ENCODE measurements at places on chromosomes 12 and 14.
A peak's percentile ranks its signal among the peaks of the same experiment; 100 is the strongest.

- no peak for DNase-seq
These were observed 196.8 kb downstream of the SLC16A7 start for GRCh38 chr12:59792647-59793046.

DNA sequence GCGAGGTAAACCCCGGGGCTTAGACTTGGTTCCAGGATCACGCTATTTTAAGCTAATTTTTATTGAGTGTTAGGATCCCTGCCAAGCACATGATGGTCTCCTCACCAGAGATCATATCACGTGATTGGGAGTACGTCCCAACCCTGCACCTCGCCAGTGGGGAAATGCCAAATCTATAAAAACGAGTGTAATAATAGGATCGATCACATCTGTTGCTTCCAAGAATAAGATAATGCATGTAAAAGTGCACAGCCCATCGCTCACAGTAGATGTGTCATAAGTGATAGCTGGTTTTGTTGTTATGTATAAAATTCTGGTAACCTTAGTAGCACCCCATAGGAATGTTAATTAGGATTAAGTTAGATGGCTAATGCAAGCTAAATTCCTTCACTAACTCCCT is 581.0 kb upstream of the TMEM132C start:
- DNase-seq = no peak

DNA sequence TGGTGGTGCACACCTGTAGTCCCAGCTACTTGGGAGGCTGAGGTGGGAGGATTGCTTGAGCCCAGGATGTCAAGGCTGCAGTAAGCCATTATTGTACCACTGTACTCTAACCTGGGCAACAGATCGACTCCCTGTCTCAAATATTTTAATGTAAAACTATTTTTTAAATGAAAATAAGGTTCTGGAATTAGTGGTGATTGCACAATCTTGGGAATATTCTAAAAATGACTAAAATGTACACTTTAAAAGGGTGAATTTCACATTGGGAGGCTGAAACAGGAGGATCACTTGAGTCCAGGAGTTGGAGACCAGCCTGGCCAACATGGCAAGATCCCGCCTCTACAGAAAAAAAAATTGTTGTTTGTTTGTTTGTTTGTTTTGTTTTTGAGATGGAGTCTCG is 12.9 kb upstream of the TMBIM6 start:
- no peak for DNase-seq

DNA sequence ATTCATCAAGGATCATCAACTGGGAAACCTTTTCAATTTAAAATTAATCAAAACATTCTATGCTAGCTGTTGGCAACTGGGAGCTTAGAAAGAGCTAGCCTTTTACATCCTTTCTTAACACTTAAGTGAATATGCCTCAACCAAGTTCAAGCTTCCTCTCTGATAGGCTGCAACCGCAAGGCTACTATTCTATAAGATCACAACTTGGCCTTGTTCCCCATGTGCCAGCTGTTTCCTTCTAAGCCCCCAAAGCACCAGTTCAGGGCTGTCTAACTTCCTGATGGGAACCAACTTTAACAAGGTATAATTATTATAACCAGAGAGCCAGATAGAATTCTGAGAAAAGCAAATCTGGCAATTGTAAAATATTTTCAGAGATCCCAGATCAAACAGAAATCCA is 37.0 kb downstream of the KCNC2 start:
- DNase-seq = no peak

DNA sequence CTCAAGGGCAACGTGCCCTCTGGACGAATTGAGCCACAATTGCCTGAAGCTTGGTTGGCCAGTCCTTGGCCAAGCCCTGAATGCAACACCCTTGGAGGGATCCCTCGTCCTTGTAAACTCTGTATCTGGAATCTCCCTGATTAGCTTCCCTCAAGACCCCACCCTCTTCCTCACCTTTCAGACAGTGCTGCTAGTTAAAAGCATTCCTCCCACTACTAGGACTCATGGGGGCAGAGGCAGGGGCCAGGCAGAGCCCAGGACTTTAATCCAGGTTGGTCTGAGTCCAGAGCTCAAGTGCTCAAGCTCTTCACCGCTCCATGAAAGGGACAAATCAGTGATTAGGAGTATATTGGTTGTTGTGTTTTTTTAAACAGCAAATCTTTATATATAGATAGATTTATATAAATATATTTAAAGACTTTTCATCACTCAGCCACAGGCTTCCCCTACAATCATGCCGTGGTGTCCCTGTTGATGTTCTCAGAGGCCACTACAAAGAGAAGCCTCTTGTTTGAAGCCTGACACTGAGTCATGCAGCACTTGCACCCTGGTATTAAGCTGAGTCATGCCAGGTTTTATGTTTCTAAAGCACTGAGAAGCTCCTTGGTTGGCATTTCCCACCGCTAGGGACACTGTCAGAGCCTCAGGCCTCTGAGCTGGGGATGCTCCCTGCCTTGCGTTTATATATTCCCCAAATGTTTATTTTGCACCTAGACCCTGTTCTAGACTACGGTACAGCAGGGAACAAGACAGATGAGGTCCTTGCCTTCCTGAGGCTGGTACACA is 53.8 kb upstream of the GSC start:
- DNase-seq = no peak

- DNase-seq = no peak
These were observed 8.5 kb upstream of the SYNE3 start for GRCh38 chr14:95524706-95525512.

DNA sequence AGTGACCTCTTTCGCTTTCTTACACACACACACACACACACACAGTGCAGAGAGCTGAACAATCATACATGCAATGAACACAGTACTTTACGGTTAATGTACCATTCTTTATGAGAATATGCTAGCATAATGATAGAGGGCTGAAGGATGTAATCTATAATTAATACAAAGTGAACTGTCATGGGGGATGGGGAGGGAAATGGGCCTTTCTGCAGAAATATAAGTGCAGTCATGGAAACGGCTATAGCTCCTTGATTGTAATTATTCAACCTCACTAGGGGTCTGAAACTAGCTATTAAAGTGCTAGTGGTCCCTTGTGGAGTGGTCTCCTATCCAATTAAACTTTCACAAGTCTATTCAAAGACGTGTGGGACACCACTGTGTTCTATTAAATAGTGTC is 443.2 kb upstream of the FOXG1 start:
- DNase-seq = no peak

DNA sequence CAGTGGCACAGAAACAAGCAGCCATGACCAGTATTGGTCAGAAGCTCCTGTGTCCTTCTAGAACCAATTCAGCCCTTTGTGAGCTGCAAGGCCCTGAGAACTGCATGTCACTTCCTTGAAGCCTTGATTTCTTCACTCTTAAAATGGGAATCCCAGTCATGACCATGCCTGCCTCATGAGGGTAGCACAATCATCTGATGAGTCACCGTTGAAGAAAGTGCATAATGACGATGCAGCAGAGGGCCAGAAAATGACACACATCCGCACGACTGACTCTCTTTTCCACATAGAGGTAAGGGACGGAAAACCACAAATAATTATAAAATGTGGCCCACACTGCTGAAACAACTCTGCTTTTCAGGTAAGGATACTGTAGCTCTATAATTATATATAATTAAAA is 777.4 kb downstream of the BCL11B start:
- peak; percentile 14 for DNase-seq

GRCh38 chr12:32155041-32155440 is 48.4 kb downstream of the BICD1 start:
- no peak for DNase-seq

DNA sequence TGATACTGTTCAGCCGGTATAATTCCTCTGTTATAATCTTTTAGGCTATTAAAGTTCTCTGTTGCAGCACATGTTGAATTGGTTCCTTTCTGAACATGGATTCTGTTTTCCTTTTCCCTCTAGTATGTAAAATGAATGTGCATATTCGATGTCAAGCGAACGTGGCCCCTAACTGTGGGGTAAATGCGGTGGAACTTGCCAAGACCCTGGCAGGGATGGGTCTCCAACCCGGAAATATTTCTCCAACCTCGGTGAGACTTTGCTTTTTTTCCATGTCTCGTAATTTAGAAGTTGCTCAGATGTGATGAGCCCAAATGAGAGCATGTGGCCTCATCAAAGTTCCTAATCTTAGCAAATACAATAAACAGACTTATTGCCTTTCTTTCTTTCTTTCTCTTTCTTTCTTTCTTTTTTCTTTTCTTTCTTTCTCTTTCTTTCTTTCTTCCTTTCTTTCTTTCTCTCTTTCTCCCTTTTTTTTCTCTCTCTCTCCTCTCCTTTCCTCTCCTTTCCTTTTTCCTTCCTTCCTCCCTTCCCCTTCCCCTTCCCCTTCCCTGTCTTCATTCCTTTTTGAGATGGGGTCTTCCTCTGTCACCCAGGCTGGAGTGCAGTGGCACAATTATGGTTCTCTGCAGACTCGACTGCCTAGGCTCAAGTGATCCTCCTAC is 131.9 kb downstream of the PRKCH start:
- DNase-seq = no peak

DNA sequence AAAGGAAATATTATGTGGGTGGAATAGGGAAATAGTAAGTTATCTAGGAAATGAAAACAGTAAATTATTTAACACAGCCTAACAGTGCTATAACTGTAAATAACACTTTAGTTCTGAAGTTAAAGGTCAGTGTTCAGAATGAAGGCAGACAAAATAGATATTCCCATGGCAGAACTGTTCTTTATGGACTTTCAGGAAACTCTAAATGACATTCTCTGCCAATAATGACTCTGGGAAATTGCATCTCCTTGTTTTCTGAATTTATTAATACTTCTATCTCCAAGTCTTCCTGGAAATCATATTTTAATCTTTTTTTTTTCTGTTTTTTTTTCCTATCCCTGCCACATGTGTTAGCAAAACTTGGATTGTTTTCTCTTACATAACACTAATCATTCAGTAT is 101.4 kb downstream of the PDE3A start:
- no peak for DNase-seq

GRCh38 chr14:25351269-25351668 is 301.3 kb upstream of the STXBP6 start:
- DNase-seq = no peak

DNA sequence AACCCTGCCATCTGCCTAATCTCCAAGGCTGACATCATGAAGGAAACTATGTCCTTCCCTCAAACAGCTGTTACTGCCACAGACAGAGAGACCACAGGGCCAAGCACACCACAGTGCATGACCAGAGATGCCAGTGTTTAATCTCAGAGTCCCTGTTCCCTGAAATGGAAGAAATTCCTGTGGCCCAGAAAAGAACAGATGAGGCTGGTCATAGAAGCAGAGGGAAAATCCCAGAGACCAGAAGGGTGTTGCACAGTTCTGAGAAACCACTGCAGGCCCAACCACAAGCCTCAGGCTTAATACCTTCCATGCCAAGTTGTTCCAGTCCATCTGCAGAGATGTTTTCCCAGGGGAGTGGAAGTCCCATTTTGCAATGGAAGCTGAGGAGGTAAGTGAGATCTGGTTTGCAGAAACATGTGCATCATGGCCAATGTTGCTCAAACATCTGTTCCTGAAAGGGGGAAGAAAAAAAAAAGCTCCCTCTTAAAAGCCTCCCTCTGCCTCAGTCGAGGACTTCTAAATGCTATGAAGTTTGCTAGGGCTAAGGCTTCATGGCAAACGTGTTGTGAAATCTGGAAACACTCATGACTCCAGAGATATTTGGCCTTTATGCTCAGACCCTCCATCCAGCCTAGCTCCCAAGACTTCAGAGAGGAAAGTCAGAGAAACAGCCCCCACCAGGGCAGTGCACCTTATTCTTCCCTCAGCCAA is 98.6 kb downstream of the SCARB1 start:
- DNase-seq = no peak

- DNase-seq = no peak
These were observed 8.8 kb upstream of the DCP1B start for GRCh38 chr12:2013086-2013485.

DNA sequence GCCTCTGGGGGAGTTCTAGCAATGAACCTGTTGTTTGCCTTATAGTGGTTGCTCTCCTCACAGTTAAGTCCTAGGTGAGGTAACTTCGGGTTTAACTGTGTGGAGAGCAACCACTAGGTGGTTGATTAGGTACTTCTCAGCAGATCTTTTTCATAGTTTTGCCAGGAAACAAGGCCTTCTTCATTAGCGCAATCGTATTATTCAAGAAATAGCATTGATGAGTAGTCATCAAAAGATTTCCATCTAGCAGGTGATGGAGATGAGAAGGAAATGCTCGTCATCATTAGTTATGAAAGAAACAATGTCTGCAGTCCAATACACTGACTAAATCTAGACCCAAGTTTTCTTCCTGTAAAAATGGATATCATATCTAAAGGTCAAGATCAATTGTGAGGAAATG is 923.3 kb downstream of the AACS start:
- DNase-seq = no peak

- no peak for DNase-seq
These were observed 27.3 kb upstream of the CD9 start for GRCh38 chr12:6172862-6173261.

DNA sequence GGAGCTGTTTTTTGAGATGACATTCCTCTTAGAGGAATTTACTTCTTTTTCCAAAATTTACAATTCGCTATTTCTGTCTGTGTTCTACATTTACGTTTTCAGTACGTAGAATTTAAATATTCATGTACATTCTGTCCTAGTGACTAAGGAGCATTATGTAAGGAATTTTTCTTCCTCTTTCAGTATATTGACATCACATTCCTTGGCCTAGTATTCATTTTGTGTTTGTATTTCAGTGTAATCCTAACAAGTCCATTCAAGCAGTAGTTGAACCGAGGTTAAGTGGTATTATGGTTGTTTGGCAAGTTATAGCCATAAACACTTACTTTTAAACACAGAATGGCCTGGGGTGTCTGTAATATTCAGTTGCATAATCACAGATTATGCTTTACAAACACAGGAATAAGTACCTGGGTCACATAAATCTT is 465.2 kb downstream of the PCNX1 start:
- DNase-seq = no peak

- no peak for DNase-seq
These were observed 524 bp upstream of the P2RX2 start for GRCh38 chr12:132617822-132618682.

GRCh38 chr14:45526715-45527549 is 273.9 kb upstream of the MIS18BP1 start:
- no peak for DNase-seq

GRCh38 chr14:100423317-100424010 is 100.3 kb downstream of the SLC25A47 start:
- DNase-seq = no peak

GRCh38 chr14:49959822-49960408 is 67.0 kb downstream of the ARF6 start:
- DNase-seq = no peak

DNA sequence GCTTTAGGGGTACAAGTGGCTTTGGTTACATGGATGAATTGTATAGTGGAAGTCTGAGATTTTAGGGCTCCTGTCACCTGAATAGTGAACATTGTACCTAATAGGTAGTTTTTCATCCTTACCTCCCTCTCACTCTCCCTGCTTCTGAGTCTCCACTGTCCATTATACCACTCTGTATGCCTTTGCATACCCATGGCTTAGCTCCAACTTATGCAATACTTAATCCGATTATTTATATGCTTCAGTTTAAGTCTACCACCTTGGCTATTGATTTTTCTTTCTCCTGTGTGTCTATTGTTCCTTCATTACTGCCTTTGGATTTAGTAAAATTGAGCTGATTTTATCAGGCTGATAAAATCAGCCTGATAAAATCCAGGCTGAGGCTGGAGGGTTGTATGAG is 30.5 kb upstream of the C12orf71 start:
- DNase-seq = no peak

GRCh38 chr14:72560331-72560730 is 333.6 kb downstream of the DPF3 start:
- no peak for DNase-seq

Measured in stimulated activated CD8-positive, alpha-beta memory T cell treated with anti-CD3 and anti-CD28 coated beads, Interleukin-7, amount 100 ng/mL, for 48 hours (primary cell).